ENCODE measurements at places on chromosomes 12 and 14.

DNA sequence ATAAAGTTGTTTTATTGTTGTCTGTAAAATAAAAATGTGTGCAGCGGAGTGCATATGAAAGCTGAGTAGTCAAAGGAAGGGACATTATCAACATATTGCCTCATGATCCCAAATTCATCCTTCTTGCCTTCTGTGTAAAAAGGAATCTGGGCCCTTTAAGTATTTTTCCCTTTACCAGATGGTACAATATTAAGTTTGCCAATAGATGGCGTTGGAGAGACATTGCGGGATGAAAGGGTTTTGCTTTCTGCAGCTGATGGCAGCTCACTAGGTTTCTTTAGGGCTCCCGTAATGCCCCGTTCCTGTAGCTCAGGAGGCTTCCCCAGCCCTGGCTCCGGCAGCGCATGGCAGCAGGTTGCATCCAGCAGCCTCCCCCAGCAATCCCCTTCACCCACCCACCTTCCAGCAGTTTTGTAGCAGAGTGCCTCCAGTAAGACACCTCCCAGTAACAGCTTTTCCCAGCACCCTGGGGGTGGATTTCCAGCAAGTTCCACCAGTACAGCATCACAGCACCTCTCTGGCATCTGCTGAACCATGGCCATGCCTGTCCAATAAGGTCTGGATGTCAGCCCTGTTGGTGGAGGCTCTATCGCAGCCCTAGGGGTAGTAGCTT, 354.4 kb downstream of the MED13L start:
- no peak for DNase-seq

- DNase-seq = no peak
Observed at GRCh38 chr12:80353254-80353653, 90.8 kb upstream of the PTPRQ start.

DNA sequence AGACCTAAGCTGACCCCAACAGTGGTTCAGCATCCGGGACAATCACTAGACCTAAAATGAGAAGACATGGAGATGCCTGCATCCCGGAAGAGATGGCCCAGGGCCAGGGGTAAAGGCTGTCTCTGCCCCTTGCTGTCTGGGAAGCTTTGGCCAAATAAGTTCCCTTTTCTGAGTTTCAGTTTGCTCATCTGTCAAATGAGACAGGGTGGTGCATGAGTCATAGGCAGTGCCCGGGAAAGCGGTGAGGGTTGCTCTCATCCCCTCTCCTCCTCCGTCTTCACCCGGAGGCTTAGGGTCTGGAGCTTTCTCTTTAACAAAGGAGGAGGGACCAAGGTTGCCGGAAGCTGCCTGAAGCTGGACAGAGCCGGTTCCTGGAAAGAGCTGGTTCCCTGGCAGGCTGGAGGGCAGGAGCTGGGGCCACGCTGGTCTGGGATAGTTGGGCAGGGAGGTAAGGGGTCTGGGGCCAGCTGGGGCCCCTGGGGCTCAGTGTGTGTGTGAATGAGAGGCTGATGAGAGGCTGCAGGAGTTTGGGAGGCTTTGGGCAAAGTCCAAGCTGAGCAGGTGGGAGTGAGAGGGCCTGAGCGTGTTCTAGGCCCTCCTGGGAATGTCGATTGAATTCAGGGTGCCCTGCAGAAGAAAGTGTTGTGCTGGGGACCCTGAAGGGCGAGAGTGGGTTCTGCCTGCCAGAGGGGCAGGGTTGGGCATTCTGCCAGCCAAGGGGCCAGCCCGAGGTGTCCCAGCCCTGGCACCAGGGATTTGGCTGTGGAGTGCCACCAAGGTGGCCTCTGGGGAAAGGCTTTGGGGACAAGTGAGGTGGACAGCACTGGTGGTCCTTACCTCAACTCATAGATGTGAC, at the start of gene SDSL:
SDSL (plus strand) TSS at position 351 of the 856 bp plus-strand sequence. CDS start 5,603 bp downstream, outside the sequence.
- no peak for DNase-seq

- no peak for DNase-seq
Observed at GRCh38 chr12:106602076-106602475, 19.3 kb downstream of the RFX4 start.

DNA sequence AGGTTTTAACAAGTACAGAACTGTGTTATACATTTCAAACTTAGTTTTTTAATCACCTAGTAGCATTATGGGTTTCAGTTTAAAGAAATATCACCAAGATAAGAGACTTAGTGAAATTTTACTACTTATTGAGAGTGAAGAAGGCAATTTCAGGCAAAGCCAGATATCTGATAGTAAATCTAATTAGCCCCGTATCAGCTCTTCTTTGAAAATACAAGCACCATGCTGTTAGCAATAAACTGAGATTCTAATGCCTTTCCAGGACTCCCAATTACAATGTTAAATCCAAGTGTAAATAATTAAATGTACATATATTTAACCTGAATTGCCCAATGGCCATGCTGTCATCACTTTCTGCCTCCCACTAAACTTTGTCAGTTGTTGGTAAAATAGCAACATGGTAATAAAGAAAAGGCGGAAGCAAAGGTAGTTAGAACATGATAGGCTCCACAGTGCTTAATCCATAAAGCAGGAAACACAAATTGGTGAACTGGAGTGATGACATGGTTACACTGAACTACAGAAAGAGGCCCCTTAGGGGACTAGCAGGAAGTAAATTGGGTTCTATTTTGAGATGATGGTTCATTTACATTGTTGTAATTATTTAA, 646.1 kb downstream of the C12orf50 start:
- no peak for DNase-seq

DNA sequence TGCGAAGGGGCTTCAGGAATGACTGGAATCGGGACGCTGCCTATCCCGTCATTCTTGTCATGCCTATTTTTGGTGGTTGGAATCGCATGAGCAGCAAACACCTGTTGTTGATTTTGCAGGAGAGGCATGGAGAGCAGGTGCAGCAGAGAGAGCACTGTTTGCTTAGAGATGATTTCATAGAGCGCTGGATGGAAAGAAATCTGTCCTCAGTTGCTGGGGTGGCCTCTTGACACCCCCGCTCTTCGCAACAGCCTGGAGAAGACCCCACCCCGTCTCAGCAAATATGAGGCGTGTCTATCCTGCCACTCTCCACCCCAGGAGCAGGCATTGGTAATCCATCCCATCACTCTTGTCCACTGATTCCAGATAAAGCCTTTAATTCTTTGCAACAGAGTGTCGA, 19.3 kb upstream of the NCOR2 start:
- no peak for DNase-seq

- no peak for DNase-seq
Observed at GRCh38 chr14:61699027-61699426, 3.7 kb downstream of the HIF1A start.

DNA sequence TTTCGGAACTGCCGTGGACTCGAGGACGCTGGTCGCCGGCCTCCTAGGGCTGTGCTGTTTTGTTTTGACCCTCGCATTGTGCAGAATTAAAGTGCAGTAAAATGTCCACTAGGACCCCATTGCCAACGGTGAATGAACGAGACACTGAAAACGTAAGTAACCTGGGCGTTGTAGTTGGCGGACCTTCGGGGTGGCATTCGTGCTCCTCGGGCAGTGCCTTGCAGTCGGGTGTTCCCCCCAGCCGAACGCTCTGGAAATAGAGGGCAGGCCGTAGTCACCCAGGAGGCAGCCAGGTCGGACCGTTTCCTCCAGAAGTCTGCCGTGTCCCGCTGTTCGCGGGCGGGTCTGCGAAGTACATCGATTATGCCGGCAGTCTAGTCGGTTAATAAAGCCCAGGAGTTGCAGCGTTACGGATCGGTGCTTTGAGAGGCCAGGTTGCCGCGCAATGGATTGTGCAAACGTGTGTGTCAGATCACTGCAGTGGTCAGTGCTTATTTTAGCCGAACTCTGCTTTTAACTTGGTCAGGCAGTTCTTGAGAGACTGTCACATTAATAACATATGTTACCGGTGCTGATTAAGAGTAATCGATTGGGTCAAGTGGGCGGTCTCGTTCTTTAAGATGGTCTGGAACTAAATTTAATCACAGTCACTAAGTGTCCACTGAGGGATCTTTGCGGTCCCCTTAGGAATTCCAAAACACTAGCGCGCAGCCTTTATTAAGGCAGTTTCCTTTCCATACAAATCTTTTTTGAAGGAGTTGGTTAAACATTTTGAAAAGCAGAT, 906 bp downstream of the MARK3 start:
- DNase-seq = peak; percentile 18

- DNase-seq = no peak
Observed at GRCh38 chr12:3768911-3769447, 16.1 kb upstream of the CRACR2A start.

- no peak for DNase-seq
Observed at GRCh38 chr12:12983420-12984035, 16.5 kb downstream of the HEBP1 start.

DNA sequence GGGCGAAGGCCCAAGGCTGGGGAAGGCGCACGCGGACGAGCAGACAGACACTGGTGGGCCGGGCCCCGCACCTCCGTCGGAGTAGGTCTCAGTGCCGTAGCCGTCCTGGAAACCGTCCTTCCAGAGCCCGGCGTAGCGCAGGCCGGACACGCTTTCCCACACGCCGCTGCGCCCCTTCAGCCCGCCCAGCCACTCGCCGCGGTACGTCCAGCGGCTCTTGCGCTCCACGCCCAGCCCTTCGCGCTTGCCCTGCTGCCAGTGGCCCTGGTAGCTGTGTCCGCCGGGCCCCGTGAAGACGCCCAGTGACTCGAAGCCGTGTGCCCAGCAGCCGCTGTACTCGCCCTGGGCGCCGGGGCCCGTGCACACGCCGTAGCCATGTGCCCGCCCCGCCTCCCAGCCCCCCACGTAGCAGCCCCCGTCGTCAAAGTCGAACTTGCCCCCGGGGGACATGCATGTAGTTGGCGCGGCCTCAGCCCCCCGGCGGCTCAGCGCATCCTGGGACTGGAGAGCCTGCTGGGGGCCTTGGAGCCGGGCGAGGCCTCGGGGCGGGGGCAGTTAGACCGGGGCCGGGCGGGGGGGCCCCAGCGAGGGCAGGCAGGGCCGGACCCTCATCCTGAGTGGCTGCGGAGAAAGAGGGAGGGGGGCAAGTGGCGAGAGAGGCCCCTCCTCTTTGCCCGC, 1.4 kb downstream of the JPH4 start:
- DNase-seq = no peak

- DNase-seq = no peak
Observed at GRCh38 chr14:89549381-89550125, 132.5 kb upstream of the FOXN3 start.

- DNase-seq = peak; percentile 22
Observed at GRCh38 chr12:49903700-49904423, at the start of gene FAIM2. TSS of gene FAIM2 (minus strand) at chr12:49903900. CDS start at chr12:49903792, 108 bp downstream.

GRCh38 chr12:91882910-91883309, 262.7 kb downstream of the BTG1 start:
- no peak for DNase-seq

DNA sequence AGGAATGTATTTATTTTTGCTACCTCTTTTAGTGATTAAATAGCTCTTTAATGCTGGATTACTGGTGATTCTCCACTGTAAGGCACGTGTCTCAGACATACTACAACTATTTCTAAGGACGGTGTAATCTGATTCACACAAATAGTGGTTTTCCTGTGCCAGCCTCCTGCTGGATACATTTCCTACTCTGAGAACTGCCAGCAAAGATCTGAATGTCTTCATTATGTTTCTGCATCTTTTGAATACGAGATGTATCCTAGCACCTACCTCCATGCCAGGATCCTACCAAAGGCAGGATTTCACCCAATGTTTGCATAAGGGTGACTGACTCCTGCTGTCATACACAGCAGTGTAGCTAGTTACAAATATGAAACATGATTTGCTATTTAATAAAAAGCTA, 120.6 kb downstream of the PRICKLE1 start:
- no peak for DNase-seq

GRCh38 chr12:78494911-78495310, 369.7 kb upstream of the SYT1 start:
- DNase-seq = no peak

GRCh38 chr12:25186788-25187402, 8.1 kb downstream of the DNAI7 start:
- no peak for DNase-seq

GRCh38 chr12:96157427-96157826, 36.7 kb upstream of the ELK3 start:
- DNase-seq = no peak

DNA sequence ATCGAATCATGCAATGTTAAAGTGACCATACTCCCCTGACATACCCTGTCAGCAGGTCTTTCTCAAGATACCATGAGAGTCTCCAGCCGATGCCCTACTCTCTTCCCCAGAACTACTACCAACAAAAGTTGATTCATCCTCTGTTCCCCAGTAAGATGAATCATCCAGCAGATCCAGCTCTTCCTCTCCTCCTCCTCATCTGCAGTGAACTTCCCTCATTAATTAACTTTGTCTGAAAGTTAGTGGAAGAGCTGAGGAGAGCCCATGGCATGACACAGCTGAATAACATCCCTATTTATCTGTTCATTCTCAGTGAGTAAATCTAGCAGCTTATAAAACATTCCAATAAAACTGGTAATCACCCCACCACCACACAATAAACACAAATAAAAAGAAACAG, 213.4 kb downstream of the EGLN3 start:
- DNase-seq = no peak

DNA sequence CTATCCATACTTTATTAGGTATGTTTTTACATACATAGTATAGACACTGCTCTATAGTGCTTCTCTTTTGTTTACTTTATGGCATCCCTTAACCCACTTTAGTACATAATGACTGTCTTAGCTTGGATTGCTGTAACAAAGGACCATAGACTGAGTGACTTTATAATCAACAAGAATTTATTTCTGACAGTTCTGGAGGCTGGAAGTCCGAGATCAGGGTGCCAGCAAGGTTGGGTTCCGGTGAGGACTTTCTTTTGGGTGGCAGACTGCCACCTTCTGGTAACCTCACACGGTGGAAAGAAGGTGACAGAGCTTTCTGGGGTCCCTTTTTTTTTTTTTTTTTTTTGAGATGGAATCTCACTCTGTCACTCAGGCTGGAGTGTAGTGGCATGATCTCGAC, 48.6 kb upstream of the PPM1H start:
- no peak for DNase-seq

DNA sequence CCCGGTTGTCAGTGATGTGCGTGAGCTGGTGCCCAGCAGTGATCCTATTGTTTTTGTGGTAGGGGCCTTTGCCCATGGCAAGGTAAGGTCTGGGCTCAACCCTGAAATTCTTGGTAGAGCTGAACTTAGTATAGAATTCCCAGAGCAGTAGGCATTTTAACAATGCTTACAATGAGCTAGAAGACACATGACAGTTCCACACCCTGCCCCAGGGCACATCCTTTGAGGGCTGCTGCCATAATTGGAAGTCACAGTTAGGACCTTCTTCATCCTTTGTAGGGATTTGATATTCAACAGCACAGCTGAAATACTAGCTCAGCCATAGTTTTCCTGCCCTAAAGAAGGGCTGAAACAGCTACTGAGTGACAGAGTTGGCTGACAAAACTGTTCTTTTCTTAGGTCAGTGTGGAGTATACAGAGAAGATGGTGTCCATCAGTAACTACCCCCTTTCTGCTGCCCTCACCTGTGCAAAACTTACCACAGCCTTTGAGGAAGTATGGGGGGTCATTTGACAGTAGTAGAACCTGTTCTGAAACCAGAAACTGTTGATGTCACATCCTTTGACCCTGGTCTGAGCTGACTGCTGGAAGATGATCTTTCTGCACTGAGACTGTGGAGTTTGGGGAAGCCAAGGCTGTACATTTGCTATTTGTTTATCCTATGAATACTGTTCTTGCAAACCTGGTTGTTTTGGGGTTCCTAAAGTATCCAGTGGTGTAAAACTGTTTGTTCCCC, 4.8 kb downstream of the EMG1 start:
- DNase-seq = no peak

GRCh38 chr12:67269633-67270573, 745 bp downstream of the CAND1 start:
- DNase-seq = peak; percentile 38
